Fibroblast of skin of left biceps (primary cell): ENCODE measurements at places on chromosomes 2 and 18.
A peak's percentile ranks its signal among the peaks of the same experiment; 100 is the strongest.

GRCh38 chr2:112257575-112257974, 2.7 kb upstream of the ZC3H8 start:
- no peak for DNase-seq

GRCh38 chr2:239223310-239224198, 177.3 kb downstream of the HDAC4 start:
- peak; percentile 63 for DNase-seq

DNA sequence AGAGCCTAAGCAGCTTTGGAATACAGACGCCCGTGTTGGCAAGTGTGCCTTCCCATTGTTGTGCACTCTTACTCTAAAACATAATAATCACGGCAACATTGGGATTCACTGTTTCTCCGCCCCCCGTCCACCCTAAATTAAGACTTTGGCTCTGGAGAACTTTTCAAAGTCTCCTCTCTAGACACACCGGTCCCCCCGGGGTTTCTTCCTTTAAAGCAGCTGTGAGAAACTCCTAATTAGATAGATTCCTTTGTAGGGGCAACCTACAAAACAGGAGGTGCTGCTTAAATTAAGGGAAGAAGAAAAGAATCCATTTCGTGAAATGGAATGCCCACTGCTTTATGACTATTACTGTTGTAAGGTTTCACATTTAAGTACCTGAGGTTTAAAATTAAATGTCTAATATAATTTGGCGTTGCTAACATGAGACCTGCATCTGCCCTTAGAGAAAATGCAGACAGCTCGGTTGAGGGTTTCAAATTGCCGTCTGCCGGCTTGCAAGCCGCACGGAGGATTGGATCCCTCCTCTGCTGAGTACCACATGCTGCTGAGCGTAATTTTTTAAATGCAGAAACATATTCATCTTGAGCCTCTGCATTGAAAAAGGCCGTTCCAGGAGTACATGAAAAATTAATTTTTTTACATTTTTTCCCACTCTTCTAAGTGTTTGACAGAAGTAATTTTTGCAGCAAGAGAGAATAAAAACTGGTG, 233.3 kb downstream of the GBX2 start:
- DNase-seq = no peak

- no peak for DNase-seq
Measured at GRCh38 chr2:162166745-162167144, 14.7 kb upstream of the GCG start.

GRCh38 chr2:7945026-7945425, 736.8 kb upstream of the ID2 start:
- no peak for DNase-seq

GRCh38 chr18:73895701-73896100, 251.9 kb downstream of the FBXO15 start:
- no peak for DNase-seq

DNA sequence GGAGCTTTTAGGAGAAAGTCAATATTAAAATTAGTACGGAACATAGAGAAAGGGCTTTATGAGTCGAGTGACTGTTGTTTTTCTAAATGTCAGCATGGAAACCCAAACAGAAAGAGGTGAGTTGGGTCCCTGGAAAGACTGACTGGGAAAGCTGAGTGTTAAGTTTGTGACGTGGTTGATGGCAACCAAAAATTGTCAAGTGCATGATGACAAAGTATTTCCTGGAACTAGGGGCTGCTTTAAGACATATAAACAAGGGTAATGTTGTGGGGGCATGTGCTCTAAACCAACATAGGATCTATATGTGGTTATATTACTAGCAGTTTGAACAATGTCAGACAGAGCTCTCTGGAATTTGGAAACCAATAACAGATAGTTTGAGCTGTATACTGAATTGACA, 50.9 kb upstream of the GPD2 start:
- DNase-seq = no peak

GRCh38 chr2:121501031-121501430, 29.6 kb upstream of the RNU4ATAC start:
- no peak for DNase-seq

GRCh38 chr2:98932164-98932563, 3.9 kb downstream of the CRACDL start:
- DNase-seq = no peak

DNA sequence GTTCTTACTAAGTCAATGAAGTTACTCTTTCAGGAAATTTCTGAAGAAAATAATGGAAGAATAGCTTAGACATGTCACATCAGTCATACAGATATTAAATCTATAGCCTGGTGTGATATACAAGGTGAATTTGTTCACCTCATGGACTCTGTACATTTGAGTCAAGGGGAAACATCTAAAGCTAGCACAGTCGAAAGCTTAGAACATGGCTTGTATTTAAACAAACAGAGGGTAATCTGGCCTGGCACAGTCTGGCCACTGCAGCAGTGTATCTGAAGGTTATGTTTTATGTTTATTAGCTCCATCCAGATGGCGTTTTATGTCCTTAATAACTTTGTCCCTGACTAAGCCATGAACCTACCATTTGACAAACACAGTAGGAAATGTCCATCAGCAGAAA, 817.3 kb downstream of the SATB2 start:
- no peak for DNase-seq

DNA sequence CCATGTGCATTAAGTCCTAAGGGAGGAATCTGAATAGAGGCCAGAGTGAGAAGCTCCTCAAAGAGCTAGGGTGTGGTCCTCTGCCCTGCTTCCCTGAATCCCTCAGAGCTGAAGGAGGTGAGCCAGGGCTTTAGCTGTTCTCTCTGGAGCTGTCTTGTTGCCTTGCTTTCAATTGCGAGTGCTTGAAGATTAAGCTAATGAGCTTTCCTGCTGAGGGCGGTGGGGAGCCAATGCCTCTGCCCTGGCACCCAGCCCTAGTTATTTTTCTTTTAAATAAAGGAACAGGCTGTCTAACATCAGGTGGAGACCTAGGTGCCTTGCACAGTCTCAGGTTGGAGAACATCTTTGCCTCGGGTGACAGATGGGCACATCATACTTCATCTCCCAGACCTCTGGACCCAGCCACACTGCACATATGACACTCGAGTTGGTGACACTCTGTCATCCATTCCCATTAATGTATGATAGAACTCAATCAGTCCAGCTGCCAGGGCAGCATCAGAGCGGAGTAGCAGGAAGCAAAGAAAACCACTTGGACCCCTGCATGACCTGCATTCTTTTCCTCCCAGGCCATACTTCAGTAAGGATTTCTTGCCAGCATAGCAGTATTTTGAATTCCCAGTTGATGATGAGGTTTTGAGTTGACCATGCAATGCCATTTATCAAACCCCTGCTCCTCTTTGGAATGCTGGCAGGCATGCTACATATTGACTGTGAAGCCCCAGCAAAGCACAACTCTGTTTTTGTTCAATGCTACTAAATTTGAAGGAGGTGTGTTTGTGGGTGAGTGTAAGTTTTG, 292.7 kb downstream of the RNF144A start:
- DNase-seq = peak; percentile 72

DNA sequence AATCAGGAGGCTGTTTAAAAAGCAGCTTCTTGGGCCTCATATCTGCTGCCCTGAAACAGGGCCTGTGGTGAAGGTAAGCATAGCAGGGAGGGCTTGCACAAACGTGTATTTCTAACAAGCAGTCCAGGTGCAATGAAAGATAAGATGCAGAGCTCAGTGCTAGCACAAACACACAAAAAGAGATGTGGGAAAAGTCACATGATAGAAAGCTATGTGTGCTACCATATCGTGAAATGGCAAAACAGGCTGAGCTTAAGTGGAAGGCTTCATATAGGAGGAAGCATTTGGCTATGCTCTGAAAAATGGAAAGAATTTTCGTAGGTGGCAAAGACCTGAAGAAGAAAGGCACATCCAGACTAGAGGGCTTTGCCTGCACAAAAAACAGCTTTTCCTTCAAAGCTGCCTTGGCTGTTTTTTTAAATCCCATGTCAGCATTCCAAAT, 10.2 kb downstream of the RSAD2 start:
- no peak for DNase-seq

DNA sequence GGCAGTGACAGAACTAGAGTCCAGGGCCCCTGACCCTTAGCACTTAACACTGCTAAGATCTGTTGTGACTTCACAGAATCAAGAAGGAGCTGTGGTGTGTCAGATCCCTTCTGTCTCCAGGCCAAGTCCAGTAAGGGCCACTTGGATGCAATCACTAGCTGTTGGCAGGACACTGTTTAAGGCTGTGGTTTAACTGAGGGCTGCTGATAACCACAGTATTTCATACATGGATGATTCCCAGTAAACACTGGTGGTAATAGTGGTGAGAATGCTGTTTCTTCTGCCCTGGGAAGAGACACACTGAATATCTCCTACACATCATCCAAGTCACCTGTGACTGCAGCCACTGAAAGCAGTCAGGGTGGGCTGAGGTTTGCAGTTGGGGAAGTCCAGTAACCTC, 77.7 kb upstream of the FBXO11 start:
- DNase-seq = no peak

GRCh38 chr2:237998530-237998929, 31.7 kb downstream of the UBE2F start:
- DNase-seq = no peak

GRCh38 chr2:137925599-137925998, 38.7 kb upstream of the HNMT start:
- DNase-seq = no peak

- no peak for DNase-seq
Measured at GRCh38 chr2:223494496-223494895, 107.7 kb downstream of the SCG2 start.

DNA sequence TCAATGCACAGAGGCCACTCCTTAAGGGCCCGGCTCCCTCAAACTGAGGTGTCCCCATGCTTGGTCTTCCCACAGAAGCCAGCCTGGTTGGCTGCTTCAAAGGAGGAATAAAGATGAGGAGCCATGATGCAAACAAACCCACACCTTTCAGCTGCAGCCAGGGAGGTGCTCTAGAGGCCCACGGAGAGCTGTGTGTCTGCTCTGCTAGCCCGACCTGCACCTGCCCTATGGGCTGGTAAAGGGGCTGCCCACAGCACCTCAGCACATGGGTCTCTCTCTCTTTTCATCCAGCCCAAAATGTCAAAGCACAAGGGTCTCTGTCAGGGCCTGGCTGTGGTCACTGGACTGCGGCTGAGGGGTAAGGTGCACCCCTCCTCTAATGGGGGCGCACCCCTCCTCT, 132.1 kb downstream of the MSH2 start:
- no peak for DNase-seq

DNA sequence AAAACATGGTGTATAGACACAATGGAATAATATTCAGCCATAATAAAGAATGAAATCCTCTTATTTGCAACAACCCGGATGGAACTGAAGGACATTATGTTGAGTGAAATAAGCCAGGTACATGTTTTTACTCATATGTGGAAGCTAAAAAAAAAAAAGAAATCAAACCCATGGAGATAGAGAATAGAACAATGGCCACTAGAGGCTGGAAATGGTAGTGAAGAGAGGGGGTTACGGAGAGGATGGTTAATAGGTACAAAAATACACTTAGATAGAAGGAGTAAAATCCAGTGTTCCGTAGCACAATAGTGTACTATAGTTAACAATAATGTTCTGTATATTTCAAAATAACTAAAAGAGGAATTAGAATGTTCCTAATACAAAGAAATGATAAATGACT, 12.8 kb upstream of the KIAA2012 start:
- DNase-seq = no peak

- no peak for DNase-seq
Measured at GRCh38 chr2:71891155-71891554, 256.5 kb downstream of the CYP26B1 start.

- DNase-seq = no peak
Measured at GRCh38 chr2:205483095-205483494, 199.2 kb upstream of the NRP2 start.

GRCh38 chr2:190410166-190410565, 2.0 kb downstream of the MFSD6 start:
- DNase-seq = no peak

GRCh38 chr2:234808907-234809306, 142.9 kb upstream of the SH3BP4 start:
- DNase-seq = no peak

DNA sequence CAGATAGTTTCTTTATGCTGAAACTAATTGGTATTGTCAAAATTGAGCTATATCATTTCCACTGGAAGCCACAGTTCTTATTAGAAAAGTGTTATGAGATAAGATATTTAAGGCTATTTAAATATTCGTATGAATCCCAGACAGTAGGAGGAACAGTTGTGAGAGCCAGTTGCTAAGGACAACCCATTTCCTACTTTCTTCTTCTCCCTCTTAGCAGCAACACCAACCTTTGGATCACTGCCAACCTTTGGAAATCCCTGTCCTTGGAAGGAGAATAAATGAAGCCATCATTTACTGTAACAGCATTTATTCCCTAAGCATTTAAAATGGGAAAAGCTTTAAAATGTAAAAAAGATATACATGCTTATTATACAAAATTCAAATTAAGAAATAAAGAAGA, 85.8 kb downstream of the PLCL1 start:
- DNase-seq = no peak

GRCh38 chr2:146271131-146271831, 1573.5 kb upstream of the ACVR2A start:
- DNase-seq = no peak

GRCh38 chr2:36352701-36353100, 2.9 kb upstream of the CRIM1 start:
- no peak for DNase-seq

DNA sequence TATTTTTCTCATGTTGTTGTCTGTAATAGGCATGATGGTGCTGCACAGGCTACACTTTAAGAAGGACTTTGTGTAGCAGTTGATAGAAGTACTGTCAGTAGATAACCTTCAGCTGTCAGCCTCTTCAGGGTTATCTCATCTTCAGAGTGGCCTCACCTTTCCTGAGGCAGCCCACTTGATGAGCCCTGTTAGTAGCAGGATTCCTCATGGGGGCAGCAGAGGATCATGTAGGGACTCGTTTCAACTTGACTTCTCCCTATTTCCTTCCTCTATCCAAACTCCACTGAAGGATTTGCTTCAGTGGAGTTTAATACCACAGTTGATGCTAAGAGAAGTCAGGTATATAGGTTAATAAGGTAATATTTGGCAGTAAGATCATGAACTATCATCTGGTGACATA, 530.3 kb upstream of the FSIP2 start:
- peak; percentile 2 for DNase-seq

DNA sequence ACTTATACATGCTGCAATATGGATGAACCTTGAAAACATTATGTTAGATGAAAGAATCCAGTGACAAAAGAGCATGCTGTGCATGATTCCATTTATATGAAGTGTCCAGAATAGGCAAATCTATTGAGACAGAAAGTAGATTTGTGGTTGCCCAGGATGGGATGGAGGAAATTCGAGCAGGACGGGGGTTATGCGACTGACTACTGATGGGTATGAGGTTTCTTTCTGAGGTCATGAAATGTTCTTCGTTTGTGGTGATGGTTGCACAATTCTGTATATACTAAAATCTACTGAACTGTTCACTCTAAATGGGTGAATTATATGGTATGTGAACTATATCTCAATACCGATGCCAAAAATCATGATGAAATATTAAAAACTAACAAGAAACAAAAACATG, 18.9 kb upstream of the MTERF4 start:
- DNase-seq = no peak

GRCh38 chr2:25323042-25323514, 18.6 kb downstream of the DNMT3A start:
- no peak for DNase-seq

- no peak for DNase-seq
Measured at GRCh38 chr18:26901020-26901419, 35.5 kb upstream of the AQP4 start.
